ENCODE measurements at places on chromosomes 6 and 20.

- peak; percentile 44 for DNase-seq
Measured at GRCh38 chr6:43228951-43229802, at the start of gene DNPH1. Gene DNPH1, minus strand, starts transcription at chr6:43229481. Its CDS starts 25 bp downstream, at chr6:43229456.

GRCh38 chr6:170417881-170418280, 111.3 kb downstream of the FAM120B start:
- no peak for DNase-seq

DNA sequence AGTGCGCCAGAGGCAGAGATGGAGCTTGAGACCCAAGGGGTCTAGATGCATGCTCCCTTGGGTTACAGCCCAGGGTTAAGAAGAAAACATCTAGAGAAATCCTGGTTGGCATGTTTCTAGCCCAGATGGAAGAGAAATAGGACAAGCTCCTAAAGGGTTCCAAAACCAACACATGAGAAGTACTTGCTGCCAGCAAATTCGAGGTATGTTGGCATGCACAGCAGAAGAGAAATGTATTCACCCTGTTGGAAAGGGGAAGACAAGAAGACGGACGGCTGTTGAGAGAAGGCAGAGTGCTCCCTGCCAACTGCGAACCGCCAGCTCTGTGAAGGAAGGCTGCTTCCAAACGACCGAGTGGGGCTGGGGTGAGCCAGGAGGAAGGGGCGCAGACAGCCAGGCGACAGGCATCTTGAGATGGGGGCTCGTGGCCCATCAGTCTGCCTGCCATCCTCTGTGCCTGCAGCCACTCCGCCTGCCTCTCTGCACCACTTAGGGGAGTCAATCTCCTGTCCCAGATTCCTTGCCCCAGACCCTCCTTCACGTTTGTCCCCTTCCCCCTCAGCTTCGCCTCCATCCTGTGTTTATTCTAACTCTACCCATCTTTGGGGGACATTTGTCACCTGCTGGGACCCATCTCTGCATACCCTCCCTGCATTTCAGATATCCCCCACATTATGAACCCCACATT, 249.2 kb downstream of the CDC5L start:
- DNase-seq: no peak

GRCh38 chr6:105836379-105836778, 249.8 kb upstream of the PRDM1 start:
- no peak for DNase-seq

DNA sequence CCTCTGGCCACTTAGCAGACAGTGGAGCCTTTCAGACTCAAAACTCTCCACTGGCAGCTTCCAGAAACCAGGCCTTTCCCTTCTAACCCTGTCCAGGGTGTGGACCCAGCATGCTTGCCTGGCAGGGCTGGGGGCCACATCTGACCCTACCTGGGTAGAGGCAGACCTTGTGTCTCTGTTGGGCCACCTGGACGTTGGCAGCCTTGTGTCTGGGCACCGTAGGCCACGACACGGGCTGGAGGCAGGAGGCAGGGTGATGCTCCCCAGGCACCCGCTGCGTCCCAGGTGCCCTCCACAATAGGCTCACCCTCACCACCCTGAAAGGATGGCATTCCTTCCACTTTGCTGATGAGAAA, 67.6 kb downstream of the NOL4L start:
- no peak for DNase-seq

GRCh38 chr20:23083553-23084220, 2.4 kb downstream of the CD93 start:
- DNase-seq: no peak

DNA sequence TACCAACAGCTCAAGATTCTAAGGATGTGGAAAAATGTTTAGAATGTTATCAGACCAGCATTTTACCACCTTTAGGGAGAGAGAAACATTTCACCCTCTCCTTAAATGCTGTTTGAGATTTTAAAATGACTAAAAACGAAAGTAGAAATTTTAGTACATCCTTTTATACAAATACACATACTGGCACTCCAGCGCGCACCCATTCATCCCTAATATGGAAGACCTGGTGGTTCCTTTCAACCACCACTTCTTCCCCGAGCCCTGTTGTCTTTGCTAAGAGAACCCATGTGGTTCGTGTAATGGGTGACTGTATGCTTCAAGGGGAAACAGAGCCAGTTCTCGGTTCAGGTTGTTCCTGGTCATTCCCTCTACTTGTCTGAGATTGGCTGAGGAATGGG, 21.3 kb downstream of the SPATA2 start:
- no peak for DNase-seq

- no peak for DNase-seq
Measured at GRCh38 chr6:137878486-137879285, 11.6 kb downstream of the TNFAIP3 start.

GRCh38 chr6:45827952-45828530, 187.6 kb downstream of the CLIC5 start:
- DNase-seq: no peak

DNA sequence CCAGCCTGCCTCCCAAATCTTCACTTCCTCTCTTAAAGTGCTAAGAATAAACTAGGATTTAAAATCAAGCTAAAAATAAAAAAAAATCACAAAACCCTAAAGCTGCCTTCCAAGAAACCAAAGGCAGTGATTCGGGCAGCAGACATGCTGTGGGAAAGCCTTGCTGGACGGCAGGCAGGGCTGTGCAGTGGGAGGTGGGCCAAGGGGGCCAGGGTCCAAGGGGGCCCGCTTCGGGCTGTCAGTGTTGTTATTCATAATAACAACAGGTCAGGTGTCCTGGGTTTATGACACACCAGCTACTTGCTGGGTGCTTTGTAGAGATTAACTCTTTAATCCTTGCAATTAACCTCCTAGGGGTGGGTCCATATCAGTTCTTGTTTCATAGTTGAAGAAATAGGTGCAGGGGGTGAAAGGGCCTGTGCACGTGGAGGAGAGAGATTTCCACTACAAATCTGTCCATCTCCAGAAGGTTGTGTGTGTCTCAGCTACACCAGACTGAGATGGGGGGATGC, 40.4 kb downstream of the CD40 start:
- no peak for DNase-seq

Data from stromal cell of bone marrow (primary cell).